ENCODE measurements at places on chromosomes 7 and 10.

GRCh38 chr10:74949843-74950765 is 123.7 kb downstream of the KAT6B start:
- no peak for DNase-seq

- DNase-seq: no peak
Observed at GRCh38 chr7:133860628-133861335, 266.4 kb upstream of the LRGUK start.

DNA sequence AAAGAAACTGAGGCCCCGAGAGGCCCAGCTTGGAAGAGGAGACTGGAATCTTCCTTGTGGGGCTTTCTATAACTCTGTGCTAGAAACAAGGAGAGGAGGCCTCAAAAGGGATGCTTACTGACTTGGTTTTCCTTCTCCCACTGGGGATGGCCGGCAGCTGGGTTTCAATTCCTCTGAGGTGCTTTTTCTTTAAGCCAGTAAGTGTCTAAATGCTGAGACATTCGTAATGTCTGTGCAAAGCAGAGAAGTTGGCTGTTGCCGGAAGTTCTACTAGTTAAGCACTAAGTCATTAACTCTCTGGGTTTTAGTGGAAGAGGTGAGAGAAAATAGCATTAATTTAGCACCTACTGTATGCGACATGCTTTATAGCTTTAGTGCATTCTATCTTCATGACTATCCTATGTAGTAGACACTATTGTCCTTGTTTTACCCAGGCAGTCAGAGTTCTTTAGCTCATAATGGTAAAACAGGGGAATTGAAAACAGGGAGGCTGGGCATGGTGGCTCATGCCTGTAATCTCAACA is 135.2 kb downstream of the RGS10 start:
- no peak for DNase-seq

DNA sequence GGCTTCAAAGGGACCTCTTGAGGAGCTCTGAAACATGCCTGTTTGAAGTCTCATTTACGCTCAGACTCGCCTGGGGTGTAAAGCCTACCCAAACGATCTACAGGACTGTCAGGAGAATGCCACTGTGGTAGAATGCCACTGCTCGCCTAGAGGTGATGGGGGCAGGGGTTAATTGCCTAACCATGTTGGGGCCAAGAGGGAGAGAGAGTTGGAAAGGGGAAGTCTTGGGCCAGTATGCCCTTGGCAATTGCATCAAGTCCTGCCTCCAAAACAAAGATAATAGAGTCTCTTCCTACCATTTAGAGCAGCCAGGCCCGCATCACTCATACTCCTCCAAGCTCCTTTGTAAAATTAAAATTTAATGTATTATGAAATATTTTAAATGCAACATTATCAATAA is 25.2 kb downstream of the CDK1 start:
- no peak for DNase-seq

- DNase-seq: no peak
Observed at GRCh38 chr10:114061789-114062188, 18.1 kb downstream of the ADRB1 start.

DNA sequence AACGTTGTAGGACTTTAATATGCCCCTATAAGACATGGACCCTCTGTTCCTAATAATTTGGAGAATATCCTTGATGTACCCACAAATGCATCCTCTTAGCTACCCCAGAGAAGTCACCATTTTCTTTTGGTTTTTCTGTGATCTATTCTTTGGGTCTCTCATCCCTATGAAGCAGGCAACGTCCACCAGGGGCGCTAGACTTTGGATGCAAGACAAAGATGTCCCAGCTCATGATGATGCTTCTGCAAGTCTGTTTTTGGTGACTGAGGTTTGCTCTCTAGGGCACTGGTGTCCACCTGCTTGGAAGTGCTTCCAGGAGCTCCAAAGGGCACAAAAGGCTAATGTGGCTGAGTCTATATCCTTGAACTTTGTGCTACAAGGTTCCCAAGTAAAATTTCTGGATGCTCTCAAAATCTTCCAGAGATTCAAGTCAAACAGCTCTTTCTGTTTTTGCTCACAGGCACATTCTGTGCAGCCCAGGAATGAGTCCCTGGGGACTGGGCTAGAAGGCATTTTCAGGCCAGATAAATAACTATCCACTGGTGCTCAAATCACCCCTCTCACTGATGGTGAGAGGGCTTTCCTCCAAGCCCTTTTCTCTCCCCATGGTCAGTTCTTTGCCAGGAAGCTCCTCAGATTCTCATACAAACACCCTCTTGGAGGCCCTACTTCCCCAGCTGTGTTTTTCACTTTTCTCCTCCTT is 166.4 kb downstream of the C7orf25 start:
- no peak for DNase-seq

GRCh38 chr10:122421054-122421625 is 33.3 kb upstream of the ARMS2 start:
- peak; percentile 68 for DNase-seq

- DNase-seq: no peak
Observed at GRCh38 chr7:55992346-55992745, 28.0 kb downstream of the NIPSNAP2 start.

DNA sequence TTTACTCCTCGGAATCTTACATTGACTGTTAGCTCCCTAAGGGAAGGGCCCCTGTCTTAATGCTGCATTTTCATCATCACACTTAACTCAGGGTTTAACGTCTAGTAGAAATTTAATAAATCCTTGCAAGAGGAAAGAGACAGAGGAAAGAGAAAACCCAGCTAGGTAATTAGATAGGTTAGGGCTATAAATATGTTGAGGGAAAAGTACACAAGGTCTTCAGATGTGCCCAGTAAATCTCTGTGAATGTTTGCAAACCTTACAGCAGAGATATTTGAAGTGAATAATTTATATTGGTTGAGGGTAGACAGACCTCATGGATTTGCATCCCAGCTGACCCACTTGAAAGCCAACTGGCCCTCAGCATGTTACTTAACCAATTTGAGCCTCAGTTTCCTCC is 315.5 kb upstream of the NPVF start:
- DNase-seq: no peak

- DNase-seq: no peak
Observed at GRCh38 chr7:74115326-74115725, 31.7 kb downstream of the LIMK1 start.

- no peak for DNase-seq
Observed at GRCh38 chr7:90768301-90768700, 172.2 kb downstream of the CDK14 start.

Measured in BJ (cell line).